Activated T-cell treated with anti-CD3 and anti-CD28 coated beads, Interleukin-2, amount 50 U/mL, for 4 hours (primary cell): ENCODE measurements at places on chromosomes 4 and X.

DNA sequence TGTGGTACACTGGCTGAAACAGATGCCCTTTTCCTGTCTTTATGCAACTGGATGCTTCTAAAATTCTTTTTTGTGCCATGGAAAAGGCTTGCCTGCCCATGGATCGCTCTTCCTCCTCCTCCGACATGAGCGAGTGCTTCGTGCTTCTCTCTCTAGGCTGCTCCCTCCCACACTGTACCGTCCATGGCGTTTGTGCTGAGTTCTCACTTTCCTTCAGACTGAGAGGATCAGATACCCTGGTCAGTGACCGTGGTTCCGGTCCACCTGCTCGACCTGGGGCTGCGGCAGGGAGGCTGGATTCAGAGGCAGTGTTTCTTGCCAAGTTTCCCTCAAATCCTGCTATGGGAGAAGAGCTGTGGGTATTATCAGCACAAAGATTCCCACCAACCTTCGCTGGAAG is 10.2 kb upstream of the CLDN24 start:
- no peak for DNase-seq

- no peak for DNase-seq
These were observed 124.5 kb upstream of the AGA start for GRCh38 chr4:177566691-177567090.

- no peak for DNase-seq
These were observed 822.1 kb upstream of the GALNTL6 start for GRCh38 chr4:170990989-170991589.

GRCh38 chr4:127284236-127284635 is 348.5 kb upstream of the INTU start:
- no peak for DNase-seq

DNA sequence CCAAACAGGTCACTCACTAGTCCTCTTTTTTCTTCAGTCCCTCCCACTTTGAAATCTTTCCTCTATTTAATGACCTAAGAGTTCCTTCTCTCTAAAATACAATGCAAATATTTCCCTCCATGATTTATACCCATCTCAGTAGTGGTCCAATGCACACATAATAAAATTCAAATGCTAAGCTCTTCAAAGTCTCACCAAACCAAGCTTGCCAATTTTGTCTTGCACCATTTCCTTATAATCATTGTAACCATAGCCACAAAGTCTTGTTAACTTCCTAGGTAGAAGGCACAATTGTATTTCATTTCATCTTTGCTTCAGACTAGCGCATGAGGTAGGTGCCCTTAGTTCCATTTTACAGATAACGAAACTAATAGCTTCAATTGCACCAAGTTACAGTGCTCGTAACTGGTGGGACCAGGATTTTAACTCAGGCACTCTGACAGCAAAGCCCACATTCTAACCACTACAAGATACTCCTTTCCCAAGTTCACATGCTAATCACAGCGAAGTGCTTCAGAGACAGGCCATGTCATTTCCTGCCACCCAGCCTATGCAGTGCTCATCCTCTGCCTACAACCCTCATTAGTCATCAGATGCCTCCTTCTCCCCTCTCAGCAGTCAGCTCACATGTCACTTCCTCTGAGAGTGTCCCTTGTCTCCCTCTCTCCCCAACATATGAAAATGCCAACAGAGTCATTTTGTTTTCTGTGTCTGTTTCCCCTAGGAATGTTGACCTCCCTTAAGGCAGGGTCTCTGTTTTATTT is 66.9 kb upstream of the PPARGC1A start:
- no peak for DNase-seq

- DNase-seq = no peak
These were observed 198.8 kb upstream of the ANXA10 start for GRCh38 chr4:167893531-167893930.

DNA sequence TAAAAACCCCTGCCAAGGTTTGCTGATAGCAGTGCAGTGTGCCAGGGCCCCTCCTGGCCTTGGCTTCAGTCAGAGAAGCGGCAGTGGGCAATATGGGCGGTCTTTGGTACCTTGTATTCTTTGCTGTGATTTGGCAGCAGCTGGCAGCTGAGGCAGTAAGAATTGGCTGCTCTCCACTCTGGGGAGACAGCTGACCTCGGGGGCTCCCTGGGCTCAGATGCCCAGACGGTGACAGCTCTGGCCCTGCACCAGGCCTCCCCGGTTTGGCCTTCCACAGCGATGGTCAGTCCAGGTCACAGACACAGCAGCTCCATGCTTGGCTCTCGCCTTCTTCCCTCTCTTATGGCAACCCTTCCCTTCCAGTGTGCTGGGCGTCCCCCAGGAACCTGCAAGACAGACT is 330.9 kb downstream of the BCOR start:
- DNase-seq = no peak
